Glomerular endothelial cell (primary cell): ENCODE measurements at places on chromosomes 2 and 18. TPM values are rescaled to one million over a fixed set of nuclear protein-coding genes. Genes with fewer than 3 reads are reported as not detected.

GRCh38 chr2:121000804-121001203, 265.1 kb downstream of the GLI2 start:
- no peak for DNase-seq

The ZNF804A gene
- 0.82 TPM in 1 of 2 replicates, not detected in the other for total RNA-seq

DNA sequence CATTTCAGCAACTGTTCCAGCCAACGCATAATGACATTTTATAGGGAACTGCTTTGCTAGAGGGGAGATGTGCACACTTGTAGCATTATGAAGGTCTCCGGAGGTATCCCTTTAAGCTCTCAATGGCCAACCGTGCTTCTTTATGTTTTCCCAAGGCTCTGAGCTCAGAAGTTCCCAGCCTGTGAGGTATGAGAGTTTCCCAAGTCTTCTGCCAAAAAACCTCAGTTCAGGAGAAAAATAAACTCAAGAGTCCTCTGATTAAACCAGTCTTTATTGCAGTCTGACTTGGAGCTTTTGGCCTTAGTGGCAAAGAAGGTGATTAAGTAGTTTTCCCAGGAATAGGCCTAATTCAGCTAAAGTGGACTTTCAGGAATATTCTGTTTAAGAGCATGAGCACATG, 35.4 kb upstream of the ZNF532 start:
- no peak for DNase-seq

The SERPINB2 gene
- total RNA-seq, result 10.5 and 33.7 TPM in 2 replicates

- DNase-seq, result no peak
These were observed 1.1 kb downstream of the SERPINB2 start for GRCh38 chr18:63888470-63889190.

- no peak for DNase-seq
These were observed 67.6 kb downstream of the FEZ2 start for GRCh38 chr2:36530178-36530982.

The UGT1A9 gene
- total RNA-seq, result not detected in 2 replicates

DNA sequence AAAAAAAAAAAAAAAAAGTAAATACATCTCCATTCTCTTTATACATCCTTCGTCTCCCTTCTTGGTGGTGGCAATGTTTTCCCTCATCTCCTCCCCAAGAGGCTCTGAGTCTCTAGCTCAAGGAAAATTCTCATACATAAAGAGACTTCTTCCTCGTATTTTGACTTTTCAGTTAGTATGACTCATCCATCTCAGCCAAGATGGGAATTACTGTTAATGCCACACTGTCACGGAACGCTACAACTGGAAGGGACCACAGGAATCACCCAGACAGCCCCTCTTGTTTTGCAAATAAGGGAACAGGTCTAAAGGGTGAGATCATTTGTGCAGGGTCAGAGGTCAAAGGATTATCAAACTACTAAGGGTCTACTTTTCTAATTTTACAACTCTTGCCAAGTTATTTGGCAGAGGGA, 19.5 kb downstream of the NFE2L2 start:
- no peak for DNase-seq

GRCh38 chr2:25981596-25982272, 563 bp downstream of the KIF3C start:
- no peak for DNase-seq

DNA sequence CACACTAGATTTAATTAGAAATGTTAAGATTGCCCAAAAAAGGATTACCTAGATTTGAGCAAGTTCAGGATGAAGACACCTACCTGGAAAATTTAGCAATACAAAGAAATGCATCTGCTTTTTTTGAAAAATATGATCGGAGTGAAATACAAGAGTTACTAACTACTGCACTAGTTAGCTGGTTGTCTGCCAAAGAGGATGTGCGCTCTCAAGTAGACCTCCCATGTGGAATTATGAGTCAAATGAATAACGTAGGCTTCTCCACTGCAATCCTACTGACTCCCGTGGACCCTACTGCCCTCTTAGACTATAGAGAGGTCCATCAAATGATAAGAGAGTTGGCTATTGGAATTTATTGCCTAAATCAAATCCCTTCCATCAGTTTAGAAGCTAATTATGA, 2.0 kb downstream of the ANKAR start:
- DNase-seq, result no peak

DNA sequence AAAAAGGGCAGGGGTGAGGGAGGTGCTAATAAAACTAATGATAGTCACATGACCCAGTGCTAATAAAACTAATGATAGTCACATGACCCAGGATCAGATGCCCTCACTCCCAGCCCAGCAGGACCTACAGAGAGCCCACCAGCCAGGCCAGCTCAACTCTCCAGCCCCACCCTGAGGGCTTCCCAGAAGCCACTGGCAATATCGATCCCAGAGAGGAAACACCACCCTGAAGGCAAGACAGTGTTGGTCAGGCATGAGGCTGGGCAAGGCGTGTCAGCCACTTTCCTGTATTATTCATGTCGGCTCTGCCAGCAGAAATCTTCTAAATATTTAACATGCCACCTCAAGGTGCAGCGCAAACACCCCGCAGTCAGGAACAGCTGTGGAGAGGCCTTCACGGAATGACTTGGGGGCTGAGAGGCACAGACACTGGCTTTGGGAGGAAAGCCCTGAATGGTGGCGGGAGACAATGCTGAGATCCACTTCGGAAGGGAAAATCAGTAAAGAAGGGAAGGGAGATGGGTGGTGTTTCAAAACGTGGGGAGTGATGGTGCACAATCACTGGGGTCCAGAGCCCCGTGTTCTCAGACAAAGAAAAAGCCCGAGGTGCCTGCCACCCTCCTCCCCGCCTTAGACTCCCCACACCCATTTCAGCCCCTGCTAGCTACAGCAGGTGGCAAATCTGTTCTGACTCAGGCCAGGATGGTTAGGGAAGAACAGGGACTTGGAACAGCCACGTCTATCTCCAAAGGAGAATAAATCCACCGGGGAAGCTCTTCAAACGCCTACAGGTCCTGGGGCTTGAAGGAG, 1.4 kb downstream of the REEP1 start:
- DNase-seq, result no peak

- no peak for DNase-seq
These were observed 25.2 kb downstream of the RTN4 start for GRCh38 chr2:55025082-55025481.

The MBD5 gene
- 12.1 and 20.8 TPM in 2 replicates for total RNA-seq

- DNase-seq, result no peak
These were observed 297.8 kb upstream of the SLC39A10 start for GRCh38 chr2:195359043-195359735.

DNA sequence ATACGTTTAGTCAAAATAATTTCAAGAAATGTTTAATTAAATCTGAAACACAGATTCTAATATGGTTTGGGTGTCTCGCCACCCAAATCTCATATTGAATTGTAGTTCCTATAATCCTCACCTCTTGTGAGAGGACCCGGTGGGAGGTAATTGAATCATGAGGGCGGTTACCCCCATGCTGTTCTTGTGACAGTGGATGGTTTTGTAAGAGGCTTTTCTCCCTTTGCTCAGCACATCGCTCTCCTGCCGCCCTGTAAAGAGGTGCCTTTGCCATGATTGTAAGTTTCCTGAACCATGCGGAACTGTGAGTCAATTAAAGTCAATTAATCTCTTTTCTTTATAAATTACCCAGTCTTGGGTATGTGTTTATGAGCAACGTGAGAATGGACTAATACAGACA, 1045.1 kb upstream of the POU3F3 start:
- no peak for DNase-seq

The SULT1C3 gene
- not detected in 2 replicates for total RNA-seq

- DNase-seq, result no peak
These were observed 16.8 kb upstream of the RHOB start for GRCh38 chr2:20430035-20430434.
